ENCODE measurements at places on chromosomes 3 and 15. TPM values are rescaled to one million over a fixed set of nuclear protein-coding genes. Genes with fewer than 3 reads are reported as not detected.

DNA sequence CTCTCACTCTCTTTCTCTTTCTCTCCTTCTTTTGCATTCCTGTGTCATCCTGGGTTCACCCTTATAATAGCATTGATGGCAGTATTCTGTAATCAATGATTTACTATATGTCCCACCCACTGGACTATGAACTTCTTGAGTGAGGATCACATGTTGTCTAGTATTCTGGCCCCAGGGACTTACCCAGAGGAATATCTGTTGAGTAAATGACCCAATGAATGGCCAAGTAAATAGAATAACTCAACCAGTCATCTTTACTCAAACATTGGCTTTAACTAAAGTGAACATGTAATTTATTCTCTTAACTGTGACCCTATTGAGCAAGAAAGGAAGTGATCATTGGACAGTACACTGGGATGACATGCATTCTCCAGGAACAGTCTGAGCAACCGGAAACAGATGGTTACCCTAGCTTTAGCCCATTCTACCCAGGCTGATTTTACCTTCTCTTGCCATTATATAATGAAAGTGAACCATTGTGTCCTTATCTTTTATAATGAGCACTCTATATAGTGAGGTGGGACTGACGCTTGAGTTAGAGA, 94.5 kb upstream of the SOX14 start:
- no peaks in the 10 kb centered on the region for H3K36me3 ChIP-seq
- no peaks in the 10 kb centered on the region for H3K4me1 ChIP-seq
- no peak for DNase-seq
- no peak overlapping the region for H3K27ac ChIP-seq
- no peak overlapping the region for H3K4me3 ChIP-seq
- H3K27me3 ChIP-seq: no peaks in the 10 kb centered on the region

DNA sequence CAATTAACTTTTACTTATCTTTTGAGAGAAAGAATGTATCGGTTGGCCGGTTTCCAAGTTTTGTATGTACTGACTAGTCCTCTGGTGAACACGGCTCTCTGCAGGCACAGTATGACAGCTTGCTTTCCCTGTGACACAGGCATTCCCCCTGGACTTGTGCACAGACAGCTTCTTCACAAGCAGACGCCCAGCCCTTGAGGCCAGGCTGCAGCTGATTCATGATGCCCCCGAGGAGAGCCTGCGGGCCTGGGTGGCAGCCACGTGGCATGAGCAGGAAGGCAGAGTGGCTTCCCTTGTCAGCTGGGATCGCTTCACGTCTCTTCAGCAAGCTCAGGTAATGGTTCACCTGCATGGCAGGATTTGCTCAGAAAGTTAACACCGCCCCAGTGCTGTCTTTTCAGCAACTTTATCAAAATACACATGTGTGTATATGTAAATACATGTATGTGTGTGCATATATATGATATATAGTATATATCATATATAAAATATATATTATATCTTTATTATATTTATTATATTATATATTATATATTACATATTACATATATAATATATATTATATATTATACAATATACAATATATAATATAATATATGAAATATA, 25.5 kb downstream of the FAN1 start:
- no peaks in the 10 kb centered on the region for H3K27me3 ChIP-seq
- DNase-seq: no peak
- no peak overlapping the region for H3K27ac ChIP-seq
- H3K4me1 ChIP-seq: no peaks in the 10 kb centered on the region

DNA sequence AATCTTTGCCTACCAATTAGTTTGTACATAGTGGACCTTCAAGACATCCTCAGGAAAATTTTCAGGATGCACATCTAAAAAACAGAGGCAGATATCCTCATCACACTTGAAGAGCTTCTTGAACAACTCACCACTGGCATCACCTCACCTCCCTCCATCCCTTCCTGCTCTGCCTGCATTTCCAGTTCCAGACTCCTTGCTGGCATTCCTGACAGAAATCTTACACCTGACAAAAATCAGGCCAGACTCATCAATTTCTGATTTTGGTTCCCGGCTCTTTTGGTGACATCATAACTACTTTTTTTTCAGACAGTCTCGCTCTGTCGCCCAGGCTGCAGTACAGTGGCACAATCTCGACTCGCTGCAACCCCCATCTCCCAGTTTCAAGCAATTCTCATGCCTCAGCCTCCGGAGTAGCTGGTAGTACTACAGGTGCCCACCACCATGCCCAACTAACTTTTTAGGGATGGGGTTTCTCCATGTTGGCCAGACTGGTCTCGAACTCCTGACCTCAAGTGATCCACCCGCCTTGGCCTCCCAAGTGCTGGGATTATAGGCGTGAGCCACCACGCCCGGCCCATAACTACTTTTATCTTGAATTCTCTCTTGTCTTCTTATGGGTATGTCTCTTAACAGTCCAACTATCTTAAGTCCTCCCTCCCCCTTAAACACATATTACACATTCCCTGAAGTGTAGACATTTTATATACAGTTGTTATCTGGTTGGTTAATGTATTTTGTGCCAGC, 216.6 kb upstream of the IL12A start:
- peaks cover 2% of the 10 kb centered on the region for H3K4me1 ChIP-seq
- no peak overlapping the region for H3K4me3 ChIP-seq
- H3K27me3 ChIP-seq: no peaks in the 10 kb centered on the region
- peak overlapping the region; percentile 28 for H3K27ac ChIP-seq
- no peak for DNase-seq
- H3K36me3 ChIP-seq: no peaks in the 10 kb centered on the region

DNA sequence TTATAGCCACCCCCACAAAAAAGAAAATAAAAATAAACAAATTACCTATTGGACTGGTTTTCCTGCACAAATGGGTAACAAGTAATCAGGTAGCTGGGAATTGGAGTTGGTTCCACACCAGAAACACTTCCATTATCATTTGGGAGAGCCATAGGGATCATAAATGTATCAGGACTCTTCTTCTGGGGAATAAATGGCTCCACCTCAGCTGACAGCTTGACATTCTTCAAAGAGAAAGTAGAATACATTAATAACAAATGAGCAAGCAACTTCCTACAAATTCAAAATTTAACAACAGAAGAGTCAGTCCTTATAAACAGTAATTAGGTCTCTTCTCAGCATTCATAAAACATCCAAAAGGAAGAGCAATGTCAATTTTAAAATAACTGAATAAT, 8.7 kb downstream of the SECISBP2L start:
- no peaks in the 10 kb centered on the region for H3K27me3 ChIP-seq
- H3K27ac ChIP-seq: no peak overlapping the region
- peaks cover 2% of the 10 kb centered on the region for H3K4me1 ChIP-seq
- DNase-seq: no peak
- peaks cover 1% of the 10 kb centered on the region for H3K36me3 ChIP-seq
- H3K4me3 ChIP-seq: no peak overlapping the region

Gene PLA2G4D
- total RNA-seq: not detected

Gene MUC4
- total RNA-seq: not detected

Gene ZBTB38
- total RNA-seq: 132 TPM

Gene AMT
- 11.3 TPM for total RNA-seq

Gene CHRFAM7A
- 13.2 TPM for total RNA-seq
